ENCODE measurements at places on chromosomes 6 and 20. TPM values are rescaled to one million over a fixed set of nuclear protein-coding genes. Genes with fewer than 3 reads are reported as not detected.
A peak's percentile ranks its signal among the peaks of the same experiment; 100 is the strongest.

GRCh38 chr6:1066449-1067090 lies 245.3 kb upstream of the FOXQ1 start:
- peaks cover 6% of the 10 kb centered on the region for H3K27me3 ChIP-seq
- no peaks in the 10 kb centered on the region for H3K36me3 ChIP-seq
- no peaks in the 10 kb centered on the region for H3K4me1 ChIP-seq
- no peak overlapping the region for H3K4me3 ChIP-seq
- no peak overlapping the region for H3K27ac ChIP-seq

GRCh38 chr20:41645372-41645771 lies 27.2 kb upstream of the CHD6 start:
- no peaks in the 10 kb centered on the region for H3K4me1 ChIP-seq
- no peaks in the 10 kb centered on the region for H3K36me3 ChIP-seq
- H3K27me3 ChIP-seq, result peaks cover 23% of the 10 kb centered on the region

DNA sequence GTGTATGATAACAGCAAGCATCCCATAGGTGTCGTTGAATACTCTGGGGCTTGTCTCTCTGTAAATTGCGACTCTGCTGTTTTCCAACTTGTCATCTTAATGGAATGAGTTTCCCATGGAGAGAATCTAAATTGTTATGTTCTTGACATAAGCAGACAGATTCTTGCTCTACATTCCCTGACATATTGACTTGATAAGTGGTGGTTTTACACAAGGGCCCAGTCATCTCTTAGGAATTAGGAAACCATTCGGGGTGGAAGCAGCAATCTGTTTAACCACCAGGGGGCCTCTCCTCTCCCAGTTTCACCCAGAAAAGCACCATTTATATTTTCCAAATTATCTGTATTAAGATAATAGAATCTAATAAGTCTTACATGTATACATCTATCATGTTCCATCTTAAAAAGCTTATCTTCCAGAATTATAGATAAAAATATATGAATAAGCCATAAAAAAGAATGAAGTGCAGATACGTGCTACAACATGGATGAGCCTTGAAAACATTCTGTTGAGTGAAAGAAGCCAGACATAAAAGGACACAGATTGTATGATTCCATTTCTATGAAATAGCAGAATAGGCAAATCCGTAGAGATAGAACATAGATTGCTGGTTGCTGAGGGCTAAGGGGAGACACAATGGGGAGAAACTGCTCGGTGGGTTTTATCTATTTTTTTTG lies 23.1 kb upstream of the MROH8 start:
- no peak overlapping the region for H3K4me3 ChIP-seq
- peaks cover 52% of the 10 kb centered on the region for H3K36me3 ChIP-seq
- peaks cover 3% of the 10 kb centered on the region for H3K4me1 ChIP-seq
- no peak overlapping the region for H3K27ac ChIP-seq
- no peaks in the 10 kb centered on the region for H3K27me3 ChIP-seq
- DNase-seq, result peak; percentile 35

DNA sequence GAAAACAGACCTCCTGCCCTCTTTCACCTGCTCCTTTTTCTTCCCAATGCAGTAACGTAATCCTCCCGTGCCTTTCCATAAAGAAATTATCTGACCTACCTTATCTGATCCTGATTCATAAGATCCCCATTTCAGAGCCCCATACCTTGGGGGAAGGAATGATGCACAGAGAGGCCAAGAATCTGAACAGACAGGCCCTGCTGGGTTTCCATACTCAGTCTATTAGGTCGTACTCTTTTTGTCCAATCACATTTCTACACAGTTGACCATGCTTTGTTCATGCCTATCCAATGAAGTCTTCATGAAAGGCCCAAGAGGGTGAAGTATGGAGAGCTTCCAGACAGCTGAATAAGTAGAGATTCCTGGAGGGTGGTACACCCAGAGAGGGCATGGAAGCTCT lies 25.3 kb downstream of the SRPK1 start:
- H3K36me3 ChIP-seq, result peaks cover 35% of the 10 kb centered on the region
- no peak overlapping the region for H3K4me3 ChIP-seq
- H3K27ac ChIP-seq, result no peak overlapping the region
- H3K27me3 ChIP-seq, result no peaks in the 10 kb centered on the region
- peaks cover 11% of the 10 kb centered on the region for H3K4me1 ChIP-seq

- H3K4me1 ChIP-seq, result no peaks in the 10 kb centered on the region
- DNase-seq, result no peak
- H3K36me3 ChIP-seq, result no peaks in the 10 kb centered on the region
- peaks cover 4% of the 10 kb centered on the region for H3K27me3 ChIP-seq
- H3K4me3 ChIP-seq, result no peak overlapping the region
Observed at GRCh38 chr6:131929264-131929663, 21.9 kb downstream of the CCN2 start.

DNA sequence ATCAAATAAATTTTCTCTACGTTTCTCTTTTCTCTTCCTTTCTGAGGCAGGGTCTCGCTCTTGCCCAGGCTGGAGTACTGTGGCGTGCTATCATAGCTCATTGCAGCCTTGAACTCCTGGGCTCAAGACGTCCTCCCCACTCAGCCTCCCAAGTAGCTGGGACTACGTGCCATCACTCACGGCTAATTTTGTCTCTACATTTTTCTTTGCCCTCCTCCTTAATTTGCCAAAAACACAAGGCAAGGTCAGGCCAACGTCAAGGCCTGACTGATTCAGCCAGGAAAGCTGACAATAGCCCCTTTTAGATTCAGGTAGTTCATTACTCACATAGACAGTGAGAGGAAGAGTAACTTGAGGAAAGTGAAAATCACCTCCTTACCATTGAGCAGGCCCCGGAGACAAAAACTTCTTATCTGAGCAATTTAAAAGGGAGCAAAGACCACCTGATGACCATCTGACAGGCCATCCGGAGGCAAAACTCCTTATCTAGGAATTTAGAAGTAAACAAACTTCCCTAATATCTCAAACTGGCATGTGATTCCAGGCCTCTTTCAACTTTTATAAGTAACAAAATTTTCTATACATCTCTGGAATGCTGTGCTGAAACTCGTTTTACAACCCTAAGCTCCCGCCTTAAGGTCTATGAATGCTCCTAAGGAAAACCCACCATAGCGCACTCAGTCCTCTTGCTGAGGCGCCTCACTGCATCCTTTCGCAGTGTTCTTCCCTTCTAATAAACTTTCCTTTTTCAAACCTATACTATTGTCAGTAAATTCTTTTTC lies 42.1 kb upstream of the SRPK1 start:
- H3K27ac ChIP-seq, result no peak overlapping the region
- H3K4me1 ChIP-seq, result no peaks in the 10 kb centered on the region
- H3K36me3 ChIP-seq, result no peaks in the 10 kb centered on the region
- no peak for DNase-seq

DNA sequence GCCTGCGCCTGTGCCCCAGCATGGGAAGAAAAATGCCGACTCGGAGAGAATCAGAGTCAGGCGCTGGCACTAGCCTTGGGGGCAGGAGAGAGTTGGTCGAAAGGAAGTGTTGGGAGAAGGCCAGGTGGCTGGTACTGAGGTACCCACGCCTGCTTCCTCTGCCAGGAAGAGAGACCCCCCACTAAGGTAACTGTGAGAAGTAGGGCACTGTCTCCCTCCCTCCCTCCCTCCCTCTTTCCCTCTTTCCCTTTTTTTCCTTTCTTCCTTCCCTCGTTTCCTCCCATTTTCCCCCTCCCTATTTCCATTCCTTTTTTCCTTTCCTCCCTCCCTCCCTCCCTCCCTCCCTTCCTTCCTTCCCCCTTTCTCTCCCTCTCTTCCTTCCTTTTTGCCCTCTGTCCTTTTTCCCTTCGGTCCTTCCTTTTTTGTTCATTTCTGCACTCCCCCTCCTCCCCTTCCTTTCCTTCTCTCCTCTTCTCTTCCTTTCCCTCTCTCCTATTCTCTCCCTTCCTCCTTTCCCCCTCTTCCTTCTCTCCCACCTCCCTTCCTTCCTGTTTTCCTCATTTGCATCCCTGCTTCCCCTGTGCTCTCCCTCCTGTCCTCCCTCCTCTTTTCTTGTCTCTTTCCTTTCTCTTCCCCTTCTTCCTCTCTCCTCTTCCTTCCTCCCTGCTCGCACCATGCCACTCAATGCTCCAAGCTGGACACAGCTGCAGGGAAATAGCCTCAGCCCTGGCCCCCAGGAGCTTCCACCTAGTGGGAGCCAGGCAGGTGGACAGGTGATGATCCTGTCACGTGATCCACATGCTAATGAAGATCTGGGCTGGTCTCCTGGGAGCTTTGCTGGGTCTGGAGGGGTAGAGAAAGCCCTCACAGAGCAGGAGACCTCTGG lies 148.0 kb downstream of the DHX35 start:
- H3K27ac ChIP-seq, result no peak overlapping the region
- peaks cover 30% of the 10 kb centered on the region for H3K27me3 ChIP-seq
- no peaks in the 10 kb centered on the region for H3K36me3 ChIP-seq
- H3K4me1 ChIP-seq, result no peaks in the 10 kb centered on the region
- no peak overlapping the region for H3K4me3 ChIP-seq

GRCh38 chr6:121093928-121094327 lies 240.4 kb downstream of the TBC1D32 start:
- H3K27ac ChIP-seq, result no peak overlapping the region
- DNase-seq, result no peak
- H3K4me1 ChIP-seq, result no peaks in the 10 kb centered on the region
- peaks cover 10% of the 10 kb centered on the region for H3K36me3 ChIP-seq
- no peaks in the 10 kb centered on the region for H3K27me3 ChIP-seq

DNA sequence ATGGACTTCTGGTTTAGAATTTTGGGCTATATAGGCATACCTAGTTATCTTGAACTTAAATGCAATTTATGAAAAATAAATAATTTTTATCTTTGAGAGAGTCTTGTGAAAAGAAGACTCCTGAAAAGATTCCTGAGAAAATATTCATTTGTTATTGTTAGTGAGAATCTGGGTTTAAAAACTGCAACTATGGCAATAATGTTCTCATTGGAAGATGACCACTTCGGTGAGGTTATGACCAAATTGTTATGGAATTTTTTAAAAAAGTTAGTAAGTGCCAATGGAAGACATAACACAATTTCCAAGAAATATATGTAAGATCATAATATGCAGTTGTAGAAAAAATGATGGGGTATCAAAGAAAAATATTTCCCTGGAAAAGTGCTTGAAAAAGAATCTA lies 46.3 kb downstream of the GRIK2 start:
- H3K4me3 ChIP-seq, result no peak overlapping the region
- H3K36me3 ChIP-seq, result no peaks in the 10 kb centered on the region
- H3K27me3 ChIP-seq, result no peaks in the 10 kb centered on the region
- no peak overlapping the region for H3K27ac ChIP-seq
- DNase-seq, result no peak

DNA sequence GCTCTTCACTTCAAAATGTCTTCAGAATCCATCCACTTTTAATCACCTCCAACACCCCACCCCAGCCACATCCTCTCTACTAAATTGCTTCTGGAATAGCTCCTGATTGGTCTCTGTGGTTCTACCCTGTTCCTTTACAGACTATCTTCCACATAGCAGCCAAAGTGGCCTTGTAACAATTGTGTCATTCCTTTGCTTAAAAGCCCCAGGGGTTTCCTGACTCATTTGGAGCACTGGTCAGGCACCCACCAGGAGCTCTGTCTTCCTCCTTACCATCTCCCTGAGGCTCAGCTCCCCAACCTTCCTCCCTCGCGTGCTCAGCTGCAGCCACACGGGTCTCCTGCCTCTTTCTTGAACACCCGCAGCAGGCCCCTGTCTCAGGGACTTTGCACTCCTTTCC lies 126.8 kb downstream of the HIVEP1 start:
- H3K27me3 ChIP-seq, result no peaks in the 10 kb centered on the region
- no peak overlapping the region for H3K4me3 ChIP-seq
- peaks cover 68% of the 10 kb centered on the region for H3K36me3 ChIP-seq
- H3K27ac ChIP-seq, result peak overlapping the region; percentile 77

GRCh38 chr6:133773776-133774175 lies 115.1 kb upstream of the TCF21 start:
- H3K4me3 ChIP-seq, result no peak overlapping the region
- no peak overlapping the region for H3K27ac ChIP-seq
- no peaks in the 10 kb centered on the region for H3K36me3 ChIP-seq
- H3K27me3 ChIP-seq, result peaks cover 17% of the 10 kb centered on the region
- DNase-seq, result no peak

The BMP6 gene
- 0.18 TPM for total RNA-seq

The HAO1 gene
- total RNA-seq, result not detected

Data from activated CD8-positive, alpha-beta T cell treated with anti-CD3 and anti-CD28 coated beads for 36 hours (primary cell).